SHP77 treated with DMSO at 0.1 percent for 48 hours (cell line): ENCODE measurements at places on chromosomes 16 and 17.

DNA sequence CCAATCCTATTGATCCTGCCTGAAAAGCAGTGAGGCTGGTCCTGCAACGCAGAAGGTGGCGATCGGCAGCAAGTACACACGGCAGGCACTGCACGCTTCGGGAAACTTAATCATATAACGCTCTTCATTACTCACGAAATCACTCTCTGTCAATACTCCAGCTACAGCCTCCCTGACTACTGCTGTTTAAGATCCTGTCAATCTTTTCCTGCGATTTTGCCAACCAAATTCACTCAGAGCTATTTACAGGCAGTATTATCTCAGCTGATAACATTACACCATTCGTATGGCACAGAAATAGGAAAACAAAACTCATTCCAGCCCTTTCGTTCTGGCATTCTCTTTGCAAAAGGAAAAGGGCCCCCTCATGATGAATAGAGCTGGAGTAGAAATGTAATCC, 262.4 kb upstream of the CDH8 start:
- DNase-seq = no peak

GRCh38 chr16:25493136-25493811, 198.5 kb upstream of the HS3ST4 start:
- DNase-seq = no peak

GRCh38 chr17:55571095-55571494, 59.8 kb upstream of the SMIM36 start:
- DNase-seq = no peak

- DNase-seq = no peak
Measured at GRCh38 chr17:79699386-79700036, 31.2 kb upstream of the ENPP7 start.

DNA sequence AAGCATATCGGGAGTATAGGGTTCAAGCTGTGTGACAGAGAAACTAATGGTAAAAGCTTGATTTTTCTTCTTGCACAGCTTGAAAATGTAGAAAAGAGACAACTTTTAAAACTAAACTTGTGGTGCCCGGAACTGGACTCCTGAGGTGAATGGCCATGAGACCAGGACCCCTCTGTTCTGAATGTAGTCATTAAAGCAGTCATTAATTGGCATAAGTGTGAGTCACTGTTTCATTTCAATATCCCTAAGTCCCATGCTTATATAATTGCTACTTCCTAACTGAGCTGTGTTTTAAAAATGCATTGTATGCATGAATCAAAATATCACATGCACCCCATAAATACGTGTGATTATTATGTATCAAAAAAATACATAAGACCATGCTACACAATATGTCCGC, 463.1 kb upstream of the DYNLRB2 start:
- no peak for DNase-seq

GRCh38 chr16:24826096-24826690, 19.6 kb upstream of the SLC5A11 start:
- no peak for DNase-seq

GRCh38 chr16:53714205-53715022, 10.5 kb downstream of the FTO start:
- DNase-seq = no peak

DNA sequence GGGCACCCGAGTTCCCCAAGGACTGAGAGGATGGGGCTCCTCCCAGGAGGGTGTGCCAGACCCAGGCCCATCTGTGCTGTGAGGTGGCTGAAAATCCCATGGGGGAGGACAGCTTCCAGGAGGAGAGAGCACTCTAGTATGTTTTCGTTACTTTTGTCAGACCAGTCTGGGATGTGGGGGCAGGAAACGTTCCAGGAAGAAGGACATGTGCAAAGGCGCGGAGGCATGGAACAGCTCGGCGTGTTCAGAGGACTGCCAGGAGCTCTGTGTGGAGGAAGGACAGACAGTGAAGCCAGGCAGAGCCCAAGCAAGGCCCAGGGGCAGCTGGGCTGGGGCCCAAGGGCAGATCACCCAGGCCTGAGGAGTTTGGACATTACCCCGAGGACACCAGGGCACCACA, 7.0 kb downstream of the CA4 start:
- DNase-seq = no peak

- DNase-seq = no peak
Measured at GRCh38 chr17:48649741-48650140, 23.6 kb upstream of the HOXB9 start.

- no peak for DNase-seq
Measured at GRCh38 chr16:4409081-4409932, 7.1 kb downstream of the CORO7 start.

DNA sequence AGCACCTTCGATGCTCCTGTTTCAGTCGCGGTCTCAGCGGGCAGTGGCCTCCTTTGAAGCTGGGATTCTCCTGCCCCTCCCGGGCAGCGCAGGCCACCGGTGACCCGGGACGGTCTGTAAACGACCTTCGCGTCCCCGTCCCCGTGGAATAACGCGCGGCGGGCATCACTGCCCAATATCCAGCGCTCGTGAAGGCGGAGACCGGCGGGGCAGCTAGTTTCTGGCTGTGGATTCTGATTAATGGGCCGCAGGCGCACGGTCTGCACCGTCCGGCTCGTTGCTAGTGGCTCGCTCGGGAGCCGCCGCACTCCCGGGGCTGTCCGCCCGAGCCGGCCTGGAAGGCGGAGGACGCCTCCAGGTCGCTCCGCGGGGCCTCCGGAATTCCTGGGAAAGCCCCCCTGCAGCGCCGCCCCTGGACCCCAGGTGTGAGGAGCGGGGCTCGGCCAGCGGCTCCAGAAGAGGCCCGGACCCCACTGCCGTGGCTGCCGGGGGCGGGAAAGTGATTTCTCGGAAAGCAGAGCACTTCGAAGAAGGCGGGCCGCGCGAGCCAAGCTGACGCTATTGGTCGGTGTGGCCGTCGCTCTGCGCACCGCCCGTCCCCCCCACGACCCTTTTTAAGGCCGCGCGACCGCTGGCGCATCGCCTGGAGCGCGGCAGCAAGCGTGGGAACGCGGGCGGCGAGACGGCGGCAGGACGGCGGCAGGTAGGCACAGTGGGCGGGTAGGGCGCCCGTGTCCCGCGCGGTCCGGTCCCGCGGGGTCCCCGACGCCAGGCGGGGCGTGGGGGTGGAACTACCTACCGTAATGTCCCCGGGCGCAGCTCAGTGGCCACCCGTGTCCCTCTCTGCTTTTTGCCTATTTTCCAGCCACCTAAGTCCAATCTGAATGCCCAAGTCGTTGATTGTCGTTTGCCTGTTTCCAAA, at the start of gene IRF8:
Gene IRF8, plus strand, starts transcription at position 642 of the 922 bp plus-strand sequence. CDS start 3,854 bp downstream, outside the sequence.
- DNase-seq = no peak
